ENCODE measurements at places on chromosomes 13 and 19.

DNA sequence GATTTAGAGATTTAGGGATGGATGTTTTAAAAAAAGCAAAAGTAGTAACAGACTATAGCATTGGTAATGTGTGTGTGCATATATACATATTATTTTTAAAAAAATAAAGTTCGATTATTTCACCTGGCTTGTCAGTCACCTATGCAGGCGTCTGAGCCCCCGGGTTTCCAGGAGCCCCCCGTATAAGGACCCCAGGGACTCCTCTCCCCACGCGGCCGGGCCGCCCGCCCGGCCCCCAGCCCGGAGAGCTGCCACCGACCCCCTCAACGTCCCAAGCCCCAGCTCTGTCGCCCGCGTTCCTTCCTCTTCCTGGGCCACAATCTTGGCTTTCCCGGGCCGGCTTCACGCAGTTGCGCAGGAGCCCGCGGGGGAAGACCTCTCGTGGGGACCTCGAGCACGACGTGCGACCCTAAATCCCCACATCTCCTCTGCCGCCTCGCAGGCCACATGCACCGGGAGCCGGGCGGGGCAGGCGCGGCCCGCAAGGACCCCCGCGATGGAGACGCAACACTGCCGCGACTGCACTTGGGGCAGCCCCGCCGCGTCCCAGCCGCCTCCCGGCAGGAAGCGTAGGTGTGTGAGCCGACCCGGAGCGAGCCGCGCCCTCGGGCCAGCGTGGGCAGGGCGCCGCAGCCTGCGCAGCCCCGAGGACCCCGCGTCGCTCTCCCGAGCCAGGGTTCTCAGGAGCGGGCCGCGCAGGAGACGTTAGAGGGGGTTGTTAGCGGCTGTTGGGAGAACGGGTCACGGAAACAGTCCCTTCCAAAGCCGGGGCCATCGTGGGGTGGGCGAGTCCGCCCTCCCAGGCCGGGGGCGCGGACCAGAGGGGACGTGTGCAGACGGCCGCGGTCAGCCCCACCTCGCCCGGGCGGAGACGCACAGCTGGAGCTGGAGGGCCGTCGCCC, 840 bp upstream of the CCNA1 start:
- no peak for DNase-seq

DNA sequence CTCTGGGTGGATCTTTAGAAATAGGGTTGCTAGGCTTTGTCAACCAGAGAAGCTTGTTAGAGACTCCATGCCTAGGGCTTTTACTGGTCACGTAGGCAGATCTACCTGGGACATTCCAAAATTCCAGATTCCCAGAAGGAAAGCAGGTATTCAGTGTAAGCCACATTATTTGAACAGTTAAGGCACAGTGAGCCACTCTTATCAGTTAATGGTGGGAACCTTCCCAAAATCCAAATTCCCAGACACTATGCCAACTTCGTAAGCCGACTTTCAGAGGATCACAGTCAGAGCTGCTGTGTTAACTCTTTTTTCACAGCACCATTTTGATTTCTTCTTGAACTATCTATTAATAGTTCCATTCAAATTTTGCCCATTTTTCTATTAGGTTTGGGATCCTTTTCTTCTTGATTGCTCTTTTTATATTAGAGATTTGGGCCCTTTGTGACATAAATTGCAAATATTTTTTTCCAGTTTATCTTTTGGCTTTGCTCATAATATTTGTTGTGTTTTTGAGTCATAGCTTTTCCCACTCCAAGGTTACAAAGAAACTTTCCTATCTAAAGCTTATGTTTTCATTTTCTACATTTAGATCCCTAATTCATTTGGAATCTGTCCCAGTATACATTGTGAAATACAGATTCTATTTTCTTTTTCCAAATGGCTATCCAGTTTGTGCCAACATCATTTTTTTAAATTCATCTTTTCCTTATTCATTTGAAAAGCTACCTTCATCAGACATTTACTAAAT, 77.3 kb downstream of the DHRS12 start:
- peak; percentile 82 for DNase-seq

- DNase-seq = no peak
These were observed 139.3 kb downstream of the DACH1 start for GRCh38 chr13:71727662-71728061.

DNA sequence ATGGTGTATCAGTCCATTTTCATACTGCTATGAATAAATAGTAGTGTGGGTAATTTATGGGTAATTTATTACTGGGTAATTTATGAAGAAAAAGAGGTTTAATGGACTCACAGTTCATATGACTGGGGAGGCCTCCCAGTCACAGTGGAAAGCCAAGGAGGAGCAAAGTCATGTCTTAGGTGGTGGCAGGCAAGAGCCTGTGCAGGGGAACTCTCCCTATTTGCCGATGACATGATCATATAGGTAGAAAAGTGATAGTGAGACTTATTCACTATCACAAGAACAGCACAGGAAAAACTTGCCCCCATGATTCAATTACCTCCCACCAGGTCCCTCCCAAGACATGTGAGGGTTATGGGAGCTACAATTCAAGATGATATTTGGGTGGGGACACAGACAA, 1137.7 kb downstream of the UQCRFS1 start:
- no peak for DNase-seq

- no peak for DNase-seq
These were observed 137.0 kb downstream of the FLT1 start for GRCh38 chr13:28357911-28358433.

GRCh38 chr19:29264897-29265296, 51.9 kb upstream of the UQCRFS1 start:
- no peak for DNase-seq

- no peak for DNase-seq
These were observed 9.9 kb upstream of the ZNF14 start for GRCh38 chr19:19742773-19743172.

DNA sequence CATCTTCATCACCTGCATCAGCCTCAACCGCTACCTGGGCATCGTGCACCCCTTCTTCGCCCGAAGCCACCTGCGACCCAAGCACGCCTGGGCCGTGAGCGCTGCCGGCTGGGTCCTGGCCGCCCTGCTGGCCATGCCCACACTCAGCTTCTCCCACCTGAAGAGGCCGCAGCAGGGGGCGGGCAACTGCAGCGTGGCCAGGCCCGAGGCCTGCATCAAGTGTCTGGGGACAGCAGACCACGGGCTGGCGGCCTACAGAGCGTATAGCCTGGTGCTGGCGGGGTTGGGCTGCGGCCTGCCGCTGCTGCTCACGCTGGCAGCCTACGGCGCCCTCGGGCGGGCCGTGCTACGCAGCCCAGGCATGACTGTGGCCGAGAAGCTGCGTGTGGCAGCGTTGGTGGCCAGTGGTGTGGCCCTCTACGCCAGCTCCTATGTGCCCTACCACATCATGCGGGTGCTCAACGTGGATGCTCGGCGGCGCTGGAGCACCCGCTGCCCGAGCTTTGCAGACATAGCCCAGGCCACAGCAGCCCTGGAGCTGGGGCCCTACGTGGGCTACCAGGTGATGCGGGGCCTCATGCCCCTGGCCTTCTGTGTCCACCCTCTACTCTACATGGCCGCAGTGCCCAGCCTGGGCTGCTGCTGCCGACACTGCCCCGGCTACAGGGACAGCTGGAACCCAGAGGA, 2.6 kb downstream of the P2RY11 start:
- DNase-seq = no peak

DNA sequence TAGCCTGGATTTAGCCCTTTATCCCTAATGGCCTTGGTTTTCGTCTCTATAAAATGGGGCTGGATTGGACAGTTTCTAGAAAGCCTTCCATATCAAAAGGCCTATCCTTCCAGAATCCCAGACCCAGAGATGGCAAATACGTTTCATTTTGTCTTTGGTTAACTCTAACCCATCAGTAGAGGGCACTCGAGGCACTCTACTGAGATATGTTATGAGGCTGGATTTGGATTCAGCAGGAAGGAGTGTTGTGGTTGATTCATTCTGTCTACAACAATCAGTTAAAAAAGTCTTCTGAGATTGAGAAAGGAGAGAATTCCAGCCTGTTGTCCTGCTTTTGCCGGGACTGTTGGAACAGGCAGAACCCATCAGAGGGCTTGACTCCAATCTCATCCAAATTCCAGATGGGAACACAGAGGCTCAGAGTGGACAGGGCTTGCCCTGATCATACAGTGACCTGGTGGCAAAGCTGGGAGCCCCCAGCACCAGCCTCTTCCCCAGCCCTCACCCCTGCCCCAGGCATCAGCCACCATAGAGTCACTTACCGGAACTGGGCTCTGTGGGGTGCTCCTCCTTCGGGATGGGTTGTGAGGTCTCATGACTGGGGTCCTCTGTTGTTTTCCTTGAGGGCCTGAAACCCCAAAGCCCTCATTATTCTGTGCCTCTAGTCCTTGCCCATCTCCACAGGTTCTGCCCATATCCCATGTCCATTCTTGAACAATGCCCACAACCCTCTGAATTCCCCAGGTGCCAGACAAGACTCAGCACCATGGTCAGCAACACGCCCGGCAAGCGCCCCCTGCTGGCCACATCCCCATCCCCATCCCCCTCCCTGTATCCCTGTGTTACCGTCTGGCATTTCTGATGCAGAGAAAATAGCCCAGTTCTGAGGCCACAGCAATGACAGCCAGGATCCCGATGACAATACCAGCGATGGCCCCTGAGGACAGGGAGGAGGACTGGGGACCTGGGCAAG, 12.3 kb upstream of the ZNF180 start:
- peak; percentile 28 for DNase-seq

DNA sequence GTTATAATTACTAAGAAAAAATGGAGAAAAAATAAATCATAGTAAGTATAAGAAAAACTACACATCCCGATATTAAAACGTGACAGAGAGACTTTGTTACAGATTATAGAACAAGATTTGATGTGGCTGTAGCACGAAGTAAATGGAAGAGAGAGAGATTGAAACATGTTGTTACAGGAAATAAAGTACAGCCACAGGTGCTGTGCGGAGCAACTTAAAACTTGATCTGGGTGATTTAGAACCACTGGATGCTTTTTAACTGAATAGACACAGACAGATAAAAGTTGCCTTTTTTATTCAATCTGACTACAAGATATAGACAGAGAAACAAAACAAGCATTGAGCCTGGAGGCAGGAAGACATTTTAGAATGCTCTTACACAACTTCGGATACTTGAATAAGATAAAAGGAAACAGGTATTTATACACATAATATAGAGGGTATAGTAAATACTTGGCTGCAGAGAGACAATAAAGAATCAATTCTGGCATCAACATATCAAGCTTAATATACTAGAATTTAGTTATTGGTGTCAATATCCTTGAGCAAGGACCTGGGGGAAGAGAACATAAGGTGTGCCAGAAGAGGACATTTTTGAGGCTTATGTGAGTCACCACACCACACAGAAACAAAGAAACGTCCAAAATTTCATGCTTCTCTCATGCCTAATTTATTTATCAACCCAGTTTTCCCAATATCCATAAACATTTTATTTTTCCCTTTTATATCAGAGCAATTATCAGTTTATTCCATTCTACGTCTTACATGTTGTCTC, 548.5 kb downstream of the SLITRK1 start:
- DNase-seq = no peak

DNA sequence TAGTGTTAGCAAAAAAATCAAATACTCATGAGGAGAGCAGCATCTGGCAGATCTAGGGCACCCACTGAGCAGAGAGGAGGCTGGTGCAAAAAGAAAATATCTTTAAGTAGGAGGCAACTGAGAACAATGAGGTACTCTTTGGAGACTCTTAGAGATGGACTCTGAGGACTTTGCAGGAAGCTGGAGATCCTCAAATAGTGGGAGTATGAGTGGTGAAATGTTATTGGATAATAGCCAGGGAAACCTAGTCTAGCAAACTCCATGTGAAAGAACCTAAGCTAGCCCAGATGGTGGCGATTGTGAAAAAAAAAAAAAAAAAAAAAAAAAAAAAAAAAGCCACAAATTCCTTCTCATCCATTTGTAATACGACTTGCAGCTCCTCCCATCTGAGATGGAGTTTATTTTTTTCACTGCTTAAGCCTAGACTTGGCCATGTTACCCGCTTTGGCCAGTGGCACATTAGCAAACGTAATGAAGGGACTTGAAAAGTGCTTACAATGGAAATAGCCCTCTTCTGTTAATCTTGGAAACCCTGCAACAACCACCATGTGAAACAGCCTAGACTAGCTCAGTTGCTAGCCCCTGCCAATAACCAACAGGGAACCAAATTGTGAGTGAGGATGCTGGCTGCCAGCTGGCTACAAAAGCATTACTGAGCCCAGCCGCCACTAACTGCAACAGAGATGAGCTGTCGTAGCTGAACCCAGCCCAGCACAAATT, 476.2 kb downstream of the KLF12 start:
- DNase-seq = peak; percentile 65
